Fibroblast of skin of right biceps (primary cell): ENCODE measurements at places on chromosomes 16 and 17.
A peak's percentile ranks its signal among the peaks of the same experiment; 100 is the strongest.

DNA sequence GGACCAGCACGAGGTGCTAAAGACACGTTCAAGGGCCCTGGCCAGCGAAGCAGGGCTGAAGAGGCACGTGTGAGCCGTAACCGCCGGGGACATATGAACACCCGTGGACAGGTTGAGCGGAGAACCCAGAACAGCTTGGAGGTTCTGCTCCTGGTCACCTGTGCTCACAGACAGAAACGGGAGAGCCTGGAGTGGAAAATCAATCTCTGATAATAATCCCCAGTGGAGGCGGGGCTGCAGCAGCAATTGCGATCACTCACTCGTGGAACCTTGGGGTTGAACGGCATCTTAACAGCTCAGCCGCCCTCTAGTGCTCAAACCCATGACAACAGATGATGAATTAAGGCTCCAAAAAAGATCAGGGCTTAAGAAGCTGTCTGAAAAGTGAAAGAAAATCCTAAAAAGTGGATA is 25.6 kb downstream of the WIPI1 start:
- DNase-seq: peak; percentile 14

- DNase-seq: no peak
These were observed 5.4 kb upstream of the RHOT1 start for GRCh38 chr17:32136856-32137255.

- no peak for DNase-seq
These were observed 2.0 kb downstream of the ADCY7 start for GRCh38 chr16:50268352-50268751.

DNA sequence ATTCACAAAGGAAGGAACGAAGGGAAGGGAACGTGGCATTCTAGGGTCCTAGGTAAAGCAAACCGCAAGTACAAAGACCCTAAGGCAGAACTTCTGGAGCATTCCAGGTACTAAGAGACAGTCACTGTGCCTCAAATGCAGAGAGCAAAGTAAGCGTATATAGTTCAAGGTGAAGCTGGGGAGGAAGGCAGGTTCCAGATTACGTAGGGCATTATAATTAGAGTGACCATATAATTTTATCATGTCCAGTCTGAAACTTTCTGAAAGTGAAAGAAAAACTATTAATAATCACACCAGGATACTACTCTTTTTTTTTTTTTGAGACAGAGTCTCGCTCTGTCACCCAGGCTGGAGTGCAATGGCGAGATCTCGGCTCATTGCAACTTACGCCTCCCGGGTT is 25.7 kb downstream of the METTL16 start:
- no peak for DNase-seq

DNA sequence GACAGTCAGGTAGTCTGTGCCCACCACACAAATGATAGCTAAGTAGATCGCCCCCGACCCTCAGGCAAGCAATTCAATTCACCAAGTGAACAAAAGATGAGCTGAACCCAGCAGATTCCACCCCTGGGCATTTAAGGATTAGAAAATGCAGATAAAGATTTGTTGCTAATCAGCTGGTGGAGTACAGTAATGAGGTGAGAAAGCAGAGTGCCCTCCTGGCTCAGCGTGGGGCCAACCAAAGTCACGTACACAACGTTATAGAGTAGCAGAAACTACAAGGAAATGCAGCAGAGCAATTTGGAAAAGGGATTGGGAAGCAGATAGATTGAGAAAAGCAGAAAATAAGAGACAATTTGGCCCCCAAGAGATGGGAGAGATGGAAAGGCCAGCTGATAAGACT is 91.2 kb downstream of the SOX9 start:
- DNase-seq: no peak

- peak; percentile 22 for DNase-seq
These were observed 709 bp upstream of the ENO3 start for GRCh38 chr17:4950075-4950745.

DNA sequence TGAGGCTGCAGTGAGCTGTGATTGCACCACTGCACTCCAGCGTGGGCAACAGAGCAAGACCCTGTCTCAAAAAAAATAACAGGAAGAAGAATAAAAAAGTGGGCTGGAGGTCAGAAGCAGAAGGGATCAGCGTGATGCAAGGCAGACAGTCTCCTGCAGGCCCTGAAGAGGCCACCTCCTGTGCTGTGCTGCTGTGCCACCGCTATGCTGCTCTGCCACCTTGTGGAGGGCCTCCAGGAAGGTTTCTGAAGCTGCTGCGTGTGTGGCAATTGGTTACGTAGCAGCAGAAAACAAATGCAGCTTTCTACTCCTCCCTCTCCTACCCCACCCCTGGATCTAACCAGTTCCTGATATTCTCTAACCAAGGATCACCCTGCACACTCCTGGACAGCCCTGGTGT is 815.5 kb downstream of the KCNJ18 start:
- DNase-seq: no peak

DNA sequence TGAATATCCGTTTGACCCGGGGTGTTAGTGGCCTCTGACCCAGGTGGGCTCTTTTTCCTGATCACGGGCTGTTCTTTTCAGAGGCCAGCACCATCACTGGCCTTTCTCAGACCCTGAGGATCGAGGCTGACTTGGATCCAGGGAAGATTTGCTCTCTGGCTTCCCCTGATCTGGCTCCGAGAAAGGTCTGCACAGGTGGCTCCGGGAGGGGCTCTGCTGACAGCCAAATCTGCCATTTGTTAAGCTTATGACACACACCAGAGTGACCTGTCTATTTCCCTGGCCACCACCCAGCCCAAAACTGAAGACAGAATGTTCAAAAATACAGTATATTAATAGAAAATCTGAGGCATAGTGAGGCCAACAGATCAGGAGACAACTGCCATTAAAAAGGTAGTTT is 221.8 kb upstream of the TNRC6C start:
- no peak for DNase-seq

- DNase-seq: no peak
These were observed 25.3 kb downstream of the RPTOR start for GRCh38 chr17:80569924-80570323.

- DNase-seq: no peak
These were observed 2231.0 kb downstream of the TP53TG3F start for GRCh38 chr16:35690413-35690812.

DNA sequence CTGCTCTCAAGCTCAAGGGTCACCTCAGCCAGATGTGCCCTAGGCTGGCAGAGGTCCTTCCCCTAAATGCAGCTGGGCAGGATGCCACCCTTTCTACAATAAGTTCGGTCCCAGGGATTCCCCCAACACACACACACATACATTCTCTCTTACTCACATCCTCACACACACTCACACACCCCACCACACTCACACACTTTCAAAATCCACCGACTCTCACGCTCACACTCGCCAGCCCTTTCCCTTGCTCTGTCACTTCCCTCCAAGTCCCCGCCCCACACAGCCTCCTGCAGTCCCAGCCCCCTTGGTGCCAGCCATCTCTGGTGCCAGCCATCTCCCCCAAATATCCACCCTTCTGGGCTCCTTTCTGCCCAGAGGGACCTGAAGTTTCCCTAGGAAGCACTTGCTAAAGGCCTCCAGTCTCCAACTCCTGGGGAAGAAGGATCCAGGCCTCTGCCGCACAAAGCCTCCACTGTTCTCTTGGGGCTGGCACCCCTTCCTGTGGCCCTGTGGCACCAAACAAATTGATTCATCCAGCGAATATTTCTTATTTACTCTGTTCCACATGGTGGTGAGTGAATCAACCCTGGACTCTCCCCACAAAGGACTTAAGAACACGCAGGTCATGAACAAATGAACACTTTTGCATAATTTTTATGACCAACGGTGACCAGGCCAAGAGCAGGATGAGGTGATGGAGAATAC is 3.8 kb upstream of the USP36 start:
- peak; percentile 23 for DNase-seq

DNA sequence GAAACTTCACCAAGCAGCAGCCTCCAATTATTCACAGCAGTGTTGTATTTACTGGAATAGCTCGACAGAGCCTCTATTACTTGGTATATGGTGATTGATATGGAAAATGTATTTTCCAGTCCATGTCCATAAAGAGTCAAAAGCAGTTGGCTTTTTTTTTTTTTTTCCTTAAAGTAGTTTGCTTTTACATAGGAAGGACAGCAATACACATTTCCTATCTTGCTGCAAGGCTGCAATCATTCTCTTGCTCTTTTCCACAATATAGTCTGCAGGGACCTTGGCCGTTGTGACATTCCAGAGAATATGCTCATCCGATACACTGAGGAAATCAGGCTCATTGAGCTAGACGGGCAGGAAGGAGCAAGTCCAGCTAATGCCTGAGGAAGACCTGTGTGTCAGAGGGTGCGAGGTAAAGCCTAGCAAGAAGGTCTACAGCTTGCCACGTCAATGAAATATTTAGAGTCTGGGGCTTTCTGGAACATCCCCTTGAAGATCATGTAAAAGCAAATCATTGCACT is 131.1 kb downstream of the ENGASE start:
- peak; percentile 49 for DNase-seq

- DNase-seq: no peak
These were observed 75.8 kb downstream of the TEX14 start for GRCh38 chr17:58615768-58616659.

- peak; percentile 73 for DNase-seq
These were observed 1.4 kb downstream of the WIPI1 start for GRCh38 chr17:68455901-68456338.

- no peak for DNase-seq
These were observed 14.9 kb downstream of the ZNHIT3 start for GRCh38 chr17:36501351-36501750.

DNA sequence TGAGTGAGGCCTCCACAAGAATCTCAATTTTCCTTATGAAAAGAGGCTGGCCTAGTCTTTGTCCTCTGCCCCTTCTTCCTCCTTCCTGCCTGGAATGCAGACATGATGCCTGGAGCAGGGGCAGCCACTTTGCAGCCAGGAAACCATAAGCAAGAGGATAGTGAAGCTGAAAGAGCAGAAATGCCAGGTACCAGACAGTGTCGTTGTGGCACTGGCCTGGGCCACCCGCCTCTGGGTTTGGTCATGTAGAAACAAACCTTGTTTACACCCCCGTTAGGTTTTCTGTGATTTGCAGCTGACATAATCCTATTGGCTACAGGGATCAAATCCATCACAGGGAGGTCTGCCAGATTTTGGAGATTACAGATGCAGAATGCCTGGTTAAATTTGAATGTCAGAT is 16.5 kb downstream of the CBFA2T3 start:
- DNase-seq: no peak

DNA sequence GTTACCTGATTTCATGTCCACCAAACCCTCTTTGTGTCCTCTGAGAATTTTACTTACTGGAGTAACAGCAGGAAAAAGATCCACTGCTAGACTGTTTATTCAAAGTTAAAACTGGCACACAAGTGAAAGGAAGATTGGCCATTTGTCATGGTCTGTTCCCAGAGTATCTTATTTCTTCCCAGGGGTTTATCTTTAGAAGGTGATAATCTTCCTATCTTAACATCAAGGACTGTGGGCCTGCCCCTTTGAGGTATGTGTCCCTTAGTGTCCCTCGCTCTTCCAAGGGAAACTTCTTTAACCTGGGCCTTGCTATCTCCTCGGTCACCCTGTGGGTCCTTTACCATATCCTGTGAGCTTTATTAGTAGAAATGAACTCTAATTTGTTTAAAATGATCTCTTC is 49.7 kb downstream of the ARHGAP44 start:
- no peak for DNase-seq

- DNase-seq: no peak
These were observed 10.0 kb downstream of the SNN start for GRCh38 chr16:11677959-11678881.

DNA sequence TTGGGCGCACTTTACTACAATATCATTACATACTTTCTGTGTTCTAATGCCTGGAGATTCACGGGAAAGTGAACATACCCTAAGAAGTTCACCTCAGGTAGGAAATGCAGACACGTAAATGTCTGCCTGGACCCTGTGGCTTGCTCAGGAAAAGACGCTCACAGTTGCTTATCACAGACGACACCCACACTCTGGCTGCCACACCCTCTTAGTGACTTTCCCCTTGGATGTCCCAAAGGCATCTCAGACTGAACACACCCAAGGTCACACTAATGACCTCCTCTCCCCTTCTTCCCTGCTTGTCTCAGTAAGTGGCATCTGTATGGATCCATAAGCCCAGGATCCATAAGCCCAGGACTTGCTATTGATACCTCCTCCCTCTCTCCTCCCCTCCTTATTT is 32.6 kb downstream of the CDRT15 start:
- no peak for DNase-seq

GRCh38 chr16:78290395-78290794 is 190.9 kb downstream of the WWOX start:
- no peak for DNase-seq

GRCh38 chr17:61632826-61633225 is 41.8 kb upstream of the NACA2 start:
- DNase-seq: no peak

DNA sequence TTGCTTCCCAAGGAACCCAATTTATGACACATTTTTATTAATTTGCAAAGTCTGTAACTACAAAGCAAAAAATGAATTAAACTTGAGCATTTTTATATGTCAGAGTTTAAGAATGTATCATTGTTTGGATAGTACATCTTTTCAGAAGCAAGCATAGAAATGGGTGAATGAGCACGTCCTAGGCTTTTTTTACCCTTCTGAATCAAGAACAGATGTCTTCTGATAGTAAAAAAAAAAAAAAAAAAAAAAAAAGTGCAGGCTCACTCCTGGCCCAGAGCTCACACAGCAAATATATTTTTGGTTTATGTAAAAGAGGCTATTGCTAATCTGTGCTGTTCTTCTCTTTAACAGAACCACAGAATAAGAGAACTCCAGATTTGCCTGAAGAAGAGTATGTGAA is 6.3 kb downstream of the TERF2IP start:
- peak; percentile 77 for DNase-seq

- no peak for DNase-seq
These were observed 212.2 kb downstream of the CA10 start for GRCh38 chr17:51946311-51946710.

DNA sequence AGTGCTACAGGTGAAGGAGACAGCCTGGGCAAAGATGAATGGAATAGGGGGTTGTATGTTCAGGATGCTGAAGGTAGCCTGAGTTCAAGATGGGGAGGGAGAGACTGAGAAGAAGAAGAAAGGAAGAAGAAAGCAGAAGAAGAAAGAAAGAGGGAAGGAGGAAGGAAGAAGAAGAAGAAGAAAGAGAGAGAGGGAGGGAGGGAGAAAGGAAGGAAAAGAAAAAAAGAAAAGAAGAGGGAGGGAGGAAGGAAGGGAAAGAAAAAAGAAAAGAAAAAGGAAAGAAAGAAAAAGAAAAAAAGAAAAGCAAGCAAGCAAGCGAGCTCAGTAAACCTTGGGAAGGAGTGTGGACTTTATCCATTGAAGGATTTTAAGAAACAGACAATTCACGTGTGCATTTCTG is 7.8 kb downstream of the CCDC42 start:
- no peak for DNase-seq
